ENCODE measurements at places on chromosomes 6 and 20.
A peak's percentile ranks its signal among the peaks of the same experiment; 100 is the strongest.

- no peak for DNase-seq
These were observed 2.0 kb downstream of the ROS1 start for GRCh38 chr6:117423754-117424153.

GRCh38 chr6:39902786-39903465, 31.3 kb downstream of the MOCS1 start:
- DNase-seq, result no peak

DNA sequence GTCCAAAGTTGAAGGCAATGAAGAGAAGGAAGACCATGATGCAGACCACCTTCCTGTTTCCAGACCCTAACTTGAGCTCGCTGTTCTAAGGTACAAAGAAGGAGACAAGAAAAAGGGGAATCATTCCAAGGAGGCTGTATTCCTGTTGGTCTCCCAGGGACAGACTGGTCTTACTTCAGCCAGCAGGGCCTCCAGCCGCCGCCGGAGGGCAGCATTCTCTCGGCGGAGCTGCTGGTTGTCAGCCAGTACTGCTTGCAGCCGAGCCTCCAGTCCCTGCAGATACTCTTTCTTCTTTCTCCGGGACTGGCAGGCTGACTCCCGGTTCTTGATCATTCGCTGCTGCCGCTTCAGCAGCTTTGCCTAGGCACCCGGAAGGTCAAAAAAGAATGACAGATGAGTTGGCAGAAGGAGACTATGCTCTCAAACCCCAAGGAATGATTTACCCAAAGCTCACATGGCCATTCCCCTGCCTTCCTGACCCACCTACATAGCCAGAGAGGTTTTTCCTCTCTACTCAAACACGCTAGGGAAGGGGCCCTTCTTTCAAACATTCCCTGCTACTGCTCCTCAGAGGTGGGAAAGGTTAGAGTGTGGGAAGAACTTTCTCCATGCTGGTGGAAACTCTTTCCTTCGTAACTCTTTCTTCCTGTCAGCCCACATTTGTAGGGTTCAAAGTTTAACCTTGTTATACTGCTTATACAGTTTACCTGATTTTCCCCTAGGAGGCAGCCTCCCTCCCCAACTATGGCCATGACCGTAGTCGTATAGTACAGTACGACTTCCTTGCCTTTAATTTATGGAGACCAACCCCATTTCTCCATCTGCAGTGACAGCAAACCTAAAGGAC, 9.0 kb downstream of the ATF6B start:
- peak; percentile 40 for DNase-seq

- no peak for DNase-seq
These were observed 127.8 kb downstream of the LRRC1 start for GRCh38 chr6:53922539-53922981.

DNA sequence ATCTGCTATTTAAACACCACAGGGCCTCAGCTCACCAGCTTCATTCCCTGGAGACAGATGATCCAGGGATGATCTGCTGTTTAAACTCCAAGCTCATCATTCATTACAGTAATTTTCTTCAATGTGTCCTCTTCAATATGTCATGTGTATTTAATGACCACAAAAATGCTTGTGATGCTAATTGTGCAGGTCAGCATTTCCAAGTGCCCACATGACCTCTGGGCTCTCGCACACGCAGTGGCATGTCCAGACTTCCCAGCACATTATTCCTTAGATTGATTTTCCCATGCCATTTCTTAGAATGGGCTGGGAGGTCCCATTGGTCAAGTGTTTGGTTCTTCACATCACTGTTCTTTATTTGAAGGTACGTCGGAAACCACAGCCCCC, 434.4 kb downstream of the HAO1 start:
- DNase-seq, result no peak

GRCh38 chr6:37095997-37096396, 74.0 kb upstream of the PIM1 start:
- DNase-seq, result no peak

DNA sequence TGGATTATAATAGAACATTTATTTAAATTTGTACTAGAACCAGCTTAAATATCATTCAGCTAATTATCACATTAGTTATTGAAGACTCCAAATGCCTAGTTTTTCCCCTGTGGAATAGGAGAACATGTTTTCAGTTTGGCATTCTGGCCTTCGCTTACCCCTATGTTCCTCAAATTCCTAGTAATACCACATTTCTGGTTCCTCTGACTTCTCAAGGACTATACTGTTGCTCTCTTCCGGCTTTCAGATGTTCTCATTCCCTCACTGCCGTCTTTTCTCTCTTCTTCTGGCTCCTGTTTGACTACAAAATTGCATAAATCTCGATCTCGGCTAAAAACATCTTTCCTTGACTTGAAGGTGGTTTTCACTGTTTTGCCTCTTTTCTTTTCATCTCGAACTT, 71.8 kb upstream of the KHDRBS2 start:
- no peak for DNase-seq

DNA sequence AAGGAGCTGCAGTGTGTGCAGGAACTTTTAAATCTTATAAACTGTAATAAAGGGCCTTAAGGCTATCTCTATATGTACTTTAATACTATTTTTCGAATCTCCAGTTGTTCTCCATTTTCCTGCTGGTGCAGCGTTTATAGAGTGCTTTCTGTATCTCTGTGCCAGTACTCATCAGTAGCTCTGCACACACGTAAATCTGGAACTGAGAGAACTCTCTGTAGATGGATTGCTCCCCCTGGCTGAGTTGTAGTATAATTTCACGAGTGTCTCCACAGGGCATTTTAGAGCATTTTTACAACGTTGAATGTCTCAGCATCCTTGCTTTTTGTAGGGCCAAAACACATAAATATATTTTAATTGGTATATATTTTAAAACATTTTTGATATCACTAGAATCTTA, 256.5 kb downstream of the TRDN start:
- DNase-seq, result no peak

DNA sequence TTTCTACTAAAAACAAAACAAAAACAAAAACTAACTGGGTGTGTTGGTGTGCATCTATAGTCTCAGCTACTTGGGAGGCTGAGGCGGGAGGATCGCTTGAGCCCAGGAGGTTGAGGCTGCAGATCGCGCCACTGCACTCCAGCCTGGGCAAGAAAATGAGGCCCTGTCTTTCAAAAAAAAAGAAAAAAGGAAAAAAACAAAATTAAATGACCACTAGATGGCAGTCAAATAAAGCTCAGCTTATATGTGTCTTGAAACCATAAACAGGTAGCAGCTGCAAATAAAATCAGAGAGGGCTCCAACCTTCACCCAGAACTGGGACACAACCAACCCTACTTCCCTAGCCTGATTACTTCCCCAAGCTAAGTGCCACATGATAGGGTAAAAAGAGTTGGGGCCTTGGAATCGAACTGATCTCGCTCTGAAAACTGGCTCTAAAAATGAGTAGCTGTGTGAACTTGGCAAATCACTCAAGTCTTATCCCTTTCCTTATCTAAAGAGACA, 67.1 kb upstream of the ADGRF4 start:
- DNase-seq, result no peak

DNA sequence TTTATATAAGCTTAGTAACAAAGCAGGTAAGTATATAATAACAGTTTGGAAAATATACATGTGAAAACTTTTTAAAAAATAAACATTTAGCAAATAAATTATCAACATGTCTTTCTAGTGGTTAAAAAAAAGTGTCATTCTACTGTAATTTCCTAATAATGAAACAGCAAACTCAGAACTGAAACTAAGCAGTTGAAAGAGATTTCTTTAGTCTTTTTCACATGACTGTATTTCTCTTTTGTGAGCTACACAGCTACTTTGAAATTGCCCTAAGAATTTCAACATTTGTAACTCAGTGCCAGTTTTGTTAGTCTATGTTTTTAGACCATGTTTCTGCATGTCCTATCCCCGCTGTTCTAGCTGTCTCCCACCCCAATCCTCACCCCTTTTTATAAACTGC, 28.4 kb upstream of the SDHAF4 start:
- DNase-seq, result no peak

DNA sequence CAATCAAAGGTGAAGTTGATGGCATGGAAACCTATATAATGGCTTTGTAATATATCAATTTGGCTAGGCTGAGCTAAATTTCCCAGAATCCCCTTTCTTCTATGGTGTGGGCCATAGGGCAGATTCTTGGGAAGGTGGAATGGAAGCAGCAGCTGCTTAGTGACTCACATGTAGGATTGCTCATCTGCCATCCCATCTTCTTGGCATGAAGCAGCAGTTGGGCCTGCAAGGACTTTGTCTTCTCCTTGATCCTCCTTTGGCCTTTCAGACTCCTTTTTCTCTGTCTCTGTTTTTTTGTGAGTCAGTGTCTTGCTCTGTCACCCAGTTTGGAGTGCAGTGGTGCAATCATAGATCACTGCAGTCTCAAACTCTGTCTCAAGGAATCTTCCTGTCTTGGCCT, 52.6 kb upstream of the CEP162 start:
- DNase-seq, result no peak

GRCh38 chr20:47305667-47306066, 50.8 kb downstream of the ZMYND8 start:
- no peak for DNase-seq

DNA sequence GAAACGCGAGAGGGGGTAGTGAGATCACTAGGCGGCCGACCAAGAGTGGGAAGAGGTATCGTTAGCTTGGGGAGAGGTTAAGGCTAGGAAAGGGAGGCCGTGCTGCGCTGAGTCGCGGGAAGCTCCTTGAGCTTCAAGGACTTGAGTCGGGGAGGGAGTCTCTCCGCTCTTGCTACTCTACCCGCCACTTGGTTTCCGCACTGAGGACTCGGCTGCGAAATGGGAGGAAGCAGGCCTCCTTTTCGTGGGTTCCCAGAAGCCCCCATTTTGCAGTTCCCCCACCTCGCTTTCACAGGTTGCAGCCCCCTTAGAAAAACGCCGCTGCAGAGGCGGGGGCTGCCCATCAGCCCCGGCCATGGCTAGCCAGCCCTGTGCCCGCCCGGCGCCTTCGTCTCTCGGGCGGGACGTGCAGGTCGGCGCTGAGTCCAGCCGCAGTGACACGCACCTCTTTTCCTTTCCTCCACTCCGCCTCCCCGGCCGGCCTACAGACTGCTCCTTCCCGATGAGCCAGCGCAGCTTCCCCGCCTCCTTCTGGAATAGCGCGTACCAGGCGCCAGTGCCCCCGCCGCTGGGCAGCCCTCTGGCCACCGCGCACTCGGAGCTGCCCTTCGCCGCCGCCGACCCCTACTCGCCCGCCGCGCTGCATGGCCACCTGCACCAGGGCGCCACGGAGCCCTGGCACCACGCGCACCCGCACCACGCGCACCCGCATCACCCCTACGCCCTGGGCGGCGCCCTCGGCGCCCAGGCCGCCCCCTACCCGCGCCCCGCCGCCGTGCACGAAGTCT, 4.9 kb downstream of the VGLL2 start:
- DNase-seq, result no peak

DNA sequence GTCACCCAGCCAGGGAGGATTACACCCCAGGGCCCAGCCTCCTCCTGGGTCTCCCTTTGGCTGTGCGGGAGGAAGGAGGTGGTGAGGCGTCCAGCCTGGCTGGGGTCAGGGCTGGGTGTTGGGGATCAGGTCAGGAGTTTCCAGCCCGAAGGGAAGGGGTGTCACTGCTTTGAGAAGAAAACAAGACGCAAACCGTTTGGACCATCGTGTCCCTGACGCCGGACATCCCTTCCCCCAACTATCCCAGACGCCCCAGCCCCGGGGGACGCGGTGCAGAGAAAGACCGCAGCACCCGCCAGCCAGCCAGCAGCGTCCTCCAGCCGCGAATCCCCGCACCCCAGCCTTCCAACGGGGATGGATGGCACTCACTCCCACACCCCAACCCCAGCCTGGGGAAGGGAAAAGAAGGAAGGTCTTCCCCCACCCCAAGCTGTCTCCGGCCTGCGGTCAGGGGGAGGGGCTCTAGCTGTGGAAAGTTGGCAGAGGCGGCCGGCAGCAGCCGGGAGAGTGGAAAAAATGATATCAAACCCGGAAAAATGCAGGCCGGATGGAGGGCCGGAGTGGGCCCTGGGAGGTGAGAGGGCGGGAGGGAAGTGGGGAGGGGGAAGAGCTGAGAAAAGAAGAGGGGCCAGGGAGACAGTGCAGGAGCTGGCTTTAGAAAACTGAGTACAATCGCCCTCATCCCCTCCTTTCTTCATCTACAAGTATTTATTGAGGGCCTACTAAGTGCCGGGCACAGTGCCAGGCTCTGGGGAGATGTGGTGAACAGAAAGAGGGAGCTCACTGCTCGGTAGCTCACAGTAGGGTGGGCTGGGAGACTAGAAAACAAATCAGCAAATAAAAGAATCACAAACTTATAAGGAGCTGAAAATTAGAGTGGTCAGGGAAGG, 10.6 kb downstream of the REM1 start:
- DNase-seq, result no peak

DNA sequence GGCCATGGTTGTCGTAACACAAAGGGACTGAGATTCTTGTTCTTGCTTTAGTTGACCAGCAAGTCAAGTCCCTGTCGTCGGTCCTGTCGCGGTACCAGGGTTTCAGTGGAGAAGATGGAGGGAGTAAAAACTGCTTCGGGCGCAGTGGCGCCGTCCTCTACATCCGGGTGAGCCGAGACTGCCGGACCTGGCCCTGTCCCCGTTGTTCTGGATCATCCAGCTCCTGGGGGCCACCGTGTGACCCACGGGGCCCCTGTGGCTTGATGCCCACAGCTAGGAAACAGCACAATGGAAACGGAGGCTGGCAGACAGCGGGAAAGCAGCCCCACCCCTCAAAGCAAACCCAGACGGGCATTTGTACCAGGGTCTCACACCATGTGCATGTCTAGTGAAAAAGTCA, 15.0 kb downstream of the MTG2 start:
- no peak for DNase-seq

- no peak for DNase-seq
These were observed 30.3 kb downstream of the AK9 start for GRCh38 chr6:109660526-109661320.

DNA sequence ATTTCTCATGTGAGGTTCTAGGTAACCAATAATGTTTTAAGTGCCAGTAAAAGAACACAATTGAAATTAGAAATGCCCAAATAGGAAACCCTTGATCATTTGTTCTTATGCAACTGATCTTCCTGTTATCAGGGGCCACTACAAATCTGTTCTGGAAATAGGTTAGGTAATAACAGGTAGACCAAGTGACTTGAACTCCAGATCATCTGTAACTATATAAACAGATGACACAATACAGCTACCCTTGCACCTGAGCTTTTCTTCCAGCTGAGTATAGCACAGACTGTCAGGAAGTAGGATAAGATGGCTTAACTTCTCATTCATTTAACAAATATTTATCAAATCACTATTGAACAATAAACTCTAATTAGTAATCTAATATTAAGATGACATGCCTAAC, 52.5 kb downstream of the MAN1A1 start:
- no peak for DNase-seq

- DNase-seq, result no peak
These were observed 167.9 kb upstream of the STMND1 start for GRCh38 chr6:16933961-16934360.

- DNase-seq, result no peak
These were observed 106.6 kb downstream of the SGK1 start for GRCh38 chr6:134211297-134211696.

- no peak for DNase-seq
These were observed 15.2 kb upstream of the ATXN1 start for GRCh38 chr6:16776394-16777017.

DNA sequence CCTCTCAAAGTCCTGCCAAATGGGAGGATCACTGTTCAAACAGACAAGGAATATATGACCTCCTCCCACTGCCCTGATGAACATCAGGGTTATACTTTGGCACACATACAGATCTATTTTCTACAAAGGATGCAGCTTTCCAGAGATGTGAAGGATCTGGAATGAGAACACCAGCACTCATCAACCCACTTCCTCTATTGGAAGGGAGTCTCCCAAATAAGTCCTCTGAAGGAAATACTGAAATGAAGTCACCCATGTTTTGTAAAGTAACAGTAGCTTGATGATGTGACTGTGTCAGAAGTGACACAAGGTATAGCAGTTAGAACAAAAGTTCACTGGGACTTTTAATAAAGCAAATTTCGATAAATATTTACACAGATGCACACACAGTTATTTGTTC, 104.9 kb downstream of the OGFRL1 start:
- no peak for DNase-seq

- no peak for DNase-seq
These were observed 16.7 kb downstream of the FARS2 start for GRCh38 chr6:5278047-5278446.
